ENCODE measurements at places on chromosomes 16 and 17.
A peak's percentile ranks its signal among the peaks of the same experiment; 100 is the strongest.

GRCh38 chr16:85316321-85316919 is 204.1 kb upstream of the CIBAR2 start:
- peak; percentile 77 for DNase-seq

GRCh38 chr17:7754656-7755055 is 37.1 kb downstream of the DNAH2 start:
- DNase-seq, result no peak

DNA sequence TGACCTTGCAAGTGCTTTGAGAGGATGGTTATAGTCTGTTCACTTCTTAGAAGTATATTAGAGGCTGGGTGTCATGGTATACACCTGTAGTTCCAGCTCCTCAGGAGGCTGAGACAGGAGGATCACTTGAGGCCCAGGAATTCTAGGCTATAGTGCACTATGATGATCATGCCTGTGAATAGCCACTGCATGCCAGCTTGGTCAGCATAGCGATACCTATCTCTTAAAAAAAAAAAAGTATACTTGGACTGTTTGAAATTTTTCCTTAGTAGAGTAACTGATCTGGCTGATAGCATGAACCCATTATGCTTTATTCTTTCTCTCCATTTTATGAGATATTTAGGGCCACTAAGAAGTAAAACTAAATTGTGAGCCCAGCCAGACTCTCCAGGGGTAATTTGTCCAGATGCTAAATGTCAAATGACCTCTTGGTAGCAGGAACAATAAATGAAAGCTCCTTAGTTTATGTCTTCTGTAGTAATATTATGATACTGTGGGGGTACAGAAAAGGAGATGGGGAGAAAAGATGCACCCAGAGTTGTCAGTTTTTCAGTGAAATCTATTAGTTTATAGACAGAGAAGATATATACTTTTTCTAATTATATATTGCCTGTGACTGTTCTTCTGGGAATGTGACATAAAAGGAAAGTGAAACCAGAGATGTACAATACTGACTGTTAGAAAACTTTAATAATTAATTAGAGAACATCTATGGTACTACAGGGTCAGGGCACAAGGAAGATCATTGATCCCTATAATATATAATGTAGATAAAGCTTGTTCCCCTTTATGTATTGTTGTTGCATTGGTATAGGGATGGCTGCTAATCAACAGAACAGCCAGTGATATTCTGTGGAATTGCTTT is 335.3 kb upstream of the TBX2 start:
- DNase-seq, result no peak

DNA sequence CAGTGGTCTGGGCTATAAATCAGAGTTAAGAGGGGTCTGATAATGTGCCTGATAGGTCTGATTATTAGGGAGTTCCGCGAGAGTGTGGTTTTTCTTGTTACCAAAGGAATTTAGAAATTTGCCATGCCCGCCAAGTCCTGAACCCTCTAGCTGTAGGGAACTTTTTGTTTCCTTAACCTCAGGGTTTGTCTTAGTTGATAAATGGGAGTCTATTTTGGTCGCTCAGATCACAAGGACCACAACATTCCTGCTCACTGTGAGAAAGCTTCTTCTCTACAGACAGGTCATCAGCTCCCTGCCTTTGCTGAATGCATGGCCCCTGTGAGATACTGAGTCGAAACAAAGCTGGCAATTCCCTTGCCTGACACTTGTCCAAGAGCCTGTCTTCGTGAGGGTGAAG is 497.8 kb downstream of the HS3ST4 start:
- DNase-seq, result peak; percentile 7

- no peak for DNase-seq
These were observed 41.8 kb downstream of the NOL11 start for GRCh38 chr17:67759355-67760171.

DNA sequence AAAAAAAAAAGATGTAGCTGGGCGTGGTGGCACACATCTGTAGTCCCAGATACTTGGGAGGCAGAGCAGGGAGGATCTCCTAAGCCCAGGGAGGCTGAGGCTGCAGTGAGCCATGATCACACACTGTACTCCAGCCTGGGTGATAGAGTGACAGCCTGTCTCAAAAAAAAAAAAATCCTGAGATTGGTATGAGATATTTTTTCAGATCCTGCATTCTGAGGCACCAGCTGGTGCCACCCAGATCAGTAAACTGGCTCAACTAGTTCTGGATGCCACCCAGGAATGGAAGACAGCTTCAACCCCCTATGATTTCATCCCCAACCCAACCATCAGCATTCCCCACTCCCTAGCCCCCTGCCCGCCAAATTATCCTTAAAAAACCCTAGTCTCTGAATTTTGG is 7.1 kb upstream of the GJC1 start:
- no peak for DNase-seq

DNA sequence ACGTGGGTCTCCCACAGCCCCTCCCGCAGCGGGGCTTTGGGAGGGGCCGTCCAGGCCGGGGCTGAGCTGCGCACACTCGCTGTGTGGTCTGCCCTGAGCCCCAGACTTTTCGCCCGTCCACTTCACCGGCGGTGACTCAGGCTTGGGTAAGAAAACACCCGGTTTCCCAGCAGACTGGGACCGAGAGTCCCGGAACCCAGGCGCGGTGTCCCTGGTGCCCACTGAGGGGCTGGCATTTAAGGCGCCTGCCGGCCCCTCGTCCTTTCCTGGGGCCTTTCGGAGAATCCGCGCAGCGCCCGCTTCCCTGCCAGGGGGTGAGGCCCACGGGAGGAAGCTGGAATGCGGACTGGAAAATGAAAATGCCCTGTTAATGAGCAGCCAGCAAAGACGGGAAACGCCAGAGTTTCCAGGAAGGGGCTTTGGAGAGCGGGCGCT is 100.3 kb downstream of the C16orf95 start:
- DNase-seq, result no peak

DNA sequence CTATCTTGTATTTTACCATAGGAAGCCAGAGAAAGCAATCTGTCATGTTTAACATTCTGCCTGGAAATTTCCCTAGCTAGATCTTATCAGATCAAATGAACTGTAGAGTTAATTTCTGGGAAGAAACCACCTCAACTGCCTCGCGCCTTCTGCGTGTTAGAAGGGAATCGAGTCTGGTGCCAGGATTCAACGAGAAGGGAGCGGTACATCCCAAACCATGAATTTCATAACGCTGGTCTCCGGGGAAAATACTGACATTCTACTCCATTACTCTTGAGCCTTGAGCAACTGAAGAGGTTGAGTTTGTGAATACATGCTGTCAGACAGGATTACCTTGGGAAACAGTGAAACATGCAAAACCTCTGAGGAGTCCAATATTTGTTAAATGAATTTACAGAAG is 35.2 kb downstream of the MPHOSPH6 start:
- DNase-seq, result no peak

DNA sequence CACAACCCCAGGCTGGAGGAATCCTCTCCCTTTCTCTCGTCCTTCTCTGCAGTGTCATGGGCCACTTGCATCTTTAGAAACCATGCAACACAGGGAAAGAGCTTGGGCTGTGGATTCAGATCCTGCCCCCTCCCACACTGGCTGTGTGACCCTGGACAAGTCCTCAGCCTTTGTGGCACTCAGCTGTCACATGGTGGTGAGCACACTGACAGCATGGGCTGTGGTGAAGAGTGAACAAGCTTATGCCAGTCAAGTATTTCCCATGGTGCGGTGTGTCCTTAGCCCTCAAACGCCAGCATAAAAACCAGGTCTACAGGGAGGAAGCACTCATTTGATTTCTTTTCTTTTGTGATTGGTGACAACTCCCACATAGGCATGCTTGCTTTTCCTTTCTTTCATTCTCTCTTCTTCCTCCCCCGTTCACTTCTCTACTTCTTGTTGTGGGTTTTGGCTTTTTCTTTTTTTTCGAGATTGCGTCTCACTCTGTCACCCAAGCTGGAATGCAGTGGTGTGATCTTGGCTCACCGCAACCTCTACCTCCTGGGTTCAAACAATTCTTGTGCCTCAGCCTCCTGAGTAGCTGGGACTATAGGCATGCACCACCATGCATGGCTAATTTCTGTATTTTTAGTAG is 314.2 kb downstream of the CPPED1 start:
- DNase-seq, result no peak

- DNase-seq, result no peak
These were observed 32.1 kb downstream of the WSB1 start for GRCh38 chr17:27326051-27326450.

GRCh38 chr16:50614955-50615724 is 66.0 kb downstream of the SNX20 start:
- no peak for DNase-seq

GRCh38 chr17:2929881-2930533 is 133.4 kb downstream of the OR1D5 start:
- DNase-seq, result peak; percentile 35

DNA sequence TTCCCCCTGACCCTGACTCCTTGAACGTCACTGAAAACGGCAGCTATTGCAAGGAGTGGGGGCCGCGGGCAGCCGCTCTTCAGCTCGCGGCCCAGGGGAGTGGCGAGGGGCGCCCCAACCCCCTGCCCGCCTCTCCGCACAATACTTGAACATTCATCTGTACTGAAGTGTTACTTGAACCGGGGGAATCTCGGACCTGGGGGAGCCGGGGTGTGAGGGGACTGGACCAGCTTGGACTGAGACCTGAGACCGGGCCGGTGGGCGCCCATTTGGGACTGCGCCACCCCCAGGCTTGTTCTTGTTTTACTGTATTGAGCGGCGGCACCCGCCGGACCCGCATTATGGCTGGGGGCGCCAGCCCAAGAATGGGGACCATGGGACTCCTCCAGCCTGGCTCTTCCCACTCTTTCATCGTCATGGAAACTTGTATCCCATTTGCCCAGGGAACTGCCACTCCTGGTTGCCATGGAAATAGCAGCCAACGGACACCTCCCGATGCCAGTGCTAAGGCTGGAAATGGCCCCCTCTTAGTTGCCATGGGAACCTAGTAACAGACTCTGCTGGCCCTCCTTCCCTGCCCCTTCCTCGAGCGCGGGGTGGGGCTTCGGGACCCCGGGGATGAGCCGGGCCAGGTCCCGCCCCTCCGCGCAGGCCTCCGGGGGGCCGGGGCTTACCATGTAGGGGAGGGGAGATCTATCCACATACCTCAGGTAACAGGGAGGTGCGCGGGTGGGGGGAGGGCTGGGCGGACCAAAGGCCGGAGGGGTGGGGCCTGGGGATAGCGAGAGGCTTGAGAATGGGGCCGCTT is 805 bp upstream of the ORAI3 start:
- DNase-seq, result peak; percentile 73

- no peak for DNase-seq
These were observed at the start of gene RAB11FIP4 for GRCh38 chr17:31391496-31391949. TSS of gene RAB11FIP4 (plus strand) at chr17:31391675. CDS start at chr17:31391853, 178 bp downstream.

- DNase-seq, result no peak
These were observed 14.0 kb downstream of the TMEM92 start for GRCh38 chr17:50288306-50288705.

DNA sequence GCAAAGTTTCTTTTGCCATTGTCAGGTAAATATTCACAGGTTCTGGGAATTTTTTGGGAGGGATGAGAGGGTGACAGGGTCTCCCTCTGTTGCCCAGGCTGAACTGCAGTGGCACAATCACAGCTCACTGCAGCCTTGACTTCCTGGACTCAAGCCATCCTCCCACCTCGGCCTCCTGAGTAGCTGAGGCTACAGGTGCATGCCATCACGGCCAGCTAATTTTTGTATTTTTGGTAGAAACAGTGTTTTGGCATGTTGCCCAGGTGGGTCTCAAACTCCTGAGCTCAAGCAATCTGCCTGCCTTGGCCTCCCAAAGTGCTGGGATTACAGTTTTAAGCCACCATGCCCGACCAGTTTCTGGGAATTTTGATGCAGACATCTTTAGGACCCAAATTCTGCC is 53.0 kb downstream of the IQCK start:
- DNase-seq, result no peak

GRCh38 chr17:4206962-4207361 is 56.8 kb downstream of the ANKFY1 start:
- DNase-seq, result peak; percentile 62

DNA sequence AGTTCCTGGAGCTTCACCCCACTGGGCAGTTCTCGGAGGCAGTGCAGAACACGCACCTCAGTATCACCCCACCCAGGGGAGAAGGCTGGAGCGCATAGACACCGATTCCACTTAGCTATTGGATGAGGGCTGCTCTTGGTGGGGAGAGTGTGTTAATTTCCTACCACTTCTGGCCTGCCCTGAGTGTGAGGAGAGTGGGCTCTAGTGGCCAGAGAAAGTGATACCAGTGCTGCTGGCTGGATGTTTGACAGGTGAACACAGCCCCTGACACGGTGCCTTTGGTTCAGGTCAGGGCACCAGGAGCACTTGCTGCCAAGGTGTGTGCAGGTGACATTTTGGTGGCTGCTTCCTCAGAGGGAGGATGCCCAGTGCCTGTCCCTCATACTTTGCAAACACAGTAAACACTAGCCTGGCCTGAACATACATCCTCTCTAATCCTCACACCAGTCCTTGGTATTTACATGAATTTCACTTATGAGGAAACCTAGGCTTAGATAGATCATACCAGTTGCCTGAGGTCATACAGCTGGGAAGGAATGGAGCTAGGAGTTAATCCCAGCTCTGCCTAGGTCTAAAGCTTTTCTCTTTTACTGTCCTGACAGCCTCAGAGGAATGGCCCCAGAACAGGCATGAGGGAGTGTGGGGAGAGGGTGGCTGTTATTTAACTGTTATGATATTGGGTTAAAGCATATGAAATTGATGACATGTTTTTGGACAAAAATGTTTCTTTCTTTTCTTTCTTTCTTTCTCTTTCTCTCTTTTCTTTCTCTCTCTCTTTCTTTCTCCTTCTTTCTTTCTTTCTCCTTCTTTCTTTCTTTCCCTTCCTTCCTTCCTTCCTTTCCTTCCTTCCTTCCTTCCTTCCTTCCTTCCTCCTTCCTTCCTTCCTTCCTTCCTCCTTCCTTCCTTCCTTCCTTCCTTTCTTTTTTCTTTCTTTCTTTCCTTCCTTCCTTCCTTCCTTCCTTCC is 21.0 kb upstream of the ITGAX start:
- peak; percentile 70 for DNase-seq

DNA sequence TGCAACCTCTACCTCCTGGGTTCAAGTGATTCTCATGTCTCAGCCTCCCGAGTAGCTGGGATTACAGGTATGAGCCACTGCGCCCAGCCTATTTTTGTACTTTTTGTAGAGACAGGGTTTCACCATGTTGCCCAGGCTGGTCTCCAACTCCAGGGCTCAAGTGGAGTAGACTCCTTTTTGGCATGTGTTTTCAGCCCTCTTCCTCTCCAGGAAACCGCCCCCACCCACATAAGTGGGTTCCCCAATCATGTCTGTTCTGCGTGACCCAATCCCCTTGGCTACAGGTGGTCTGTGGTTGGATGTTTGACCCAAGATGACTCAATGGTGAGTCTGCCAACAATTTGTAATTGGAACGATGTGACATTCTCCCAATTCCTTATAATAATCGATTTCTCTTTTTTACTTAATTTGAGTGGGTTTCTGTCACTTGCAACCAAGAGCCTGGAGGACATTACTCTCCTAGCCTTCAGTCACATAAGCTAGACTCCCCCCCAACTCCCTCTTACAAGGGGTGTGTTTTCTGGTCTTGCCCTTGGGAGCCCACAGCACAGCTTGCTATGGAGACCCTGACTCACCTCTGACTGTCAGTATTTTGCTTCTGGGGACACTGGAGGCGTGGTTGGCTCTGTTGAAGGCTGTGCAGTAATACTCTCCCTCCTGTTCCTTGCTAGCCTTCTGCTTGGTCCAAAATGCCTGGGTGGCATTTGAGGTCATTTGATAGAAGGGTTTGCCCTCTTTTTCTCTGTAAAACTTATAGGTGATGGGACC is 34.9 kb downstream of the PECAM1 start:
- DNase-seq, result no peak

All from SW480 (cell line).